Myocyte (in vitro differentiated cells): ENCODE measurements at places on chromosomes 5 and 9.

DNA sequence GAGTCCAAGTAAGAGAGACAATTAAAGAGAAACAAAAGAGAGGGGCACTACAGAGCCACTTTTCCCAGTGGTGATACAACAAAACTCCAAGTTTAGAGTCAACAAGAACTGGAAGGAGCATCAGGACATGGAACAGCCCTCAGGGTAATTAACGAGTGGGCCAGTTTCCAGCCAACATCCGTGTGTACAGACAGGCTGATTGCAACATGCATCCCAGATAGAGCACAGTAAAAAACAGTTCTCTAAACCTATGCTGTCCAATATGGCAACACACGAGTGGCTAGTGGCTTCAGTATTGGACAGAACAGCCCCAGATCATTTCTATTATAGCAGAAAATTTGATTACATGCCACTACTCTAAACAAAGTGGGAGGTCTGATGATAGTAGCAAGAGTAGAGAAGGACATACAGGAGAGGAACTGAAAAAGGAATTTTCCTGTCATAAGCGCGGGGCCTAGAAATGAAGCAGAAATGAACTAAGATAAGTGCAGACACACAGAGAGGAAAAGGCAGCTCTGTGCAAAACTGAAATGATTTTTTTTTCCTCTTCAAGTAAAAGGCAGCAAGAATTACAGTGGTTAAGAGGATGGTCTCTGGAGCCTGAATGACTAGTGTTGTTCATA, 175.6 kb upstream of the CCNG1 start:
- no peak for DNase-seq

GRCh38 chr5:179311581-179311980, 33.7 kb downstream of the ADAMTS2 start:
- DNase-seq = no peak

DNA sequence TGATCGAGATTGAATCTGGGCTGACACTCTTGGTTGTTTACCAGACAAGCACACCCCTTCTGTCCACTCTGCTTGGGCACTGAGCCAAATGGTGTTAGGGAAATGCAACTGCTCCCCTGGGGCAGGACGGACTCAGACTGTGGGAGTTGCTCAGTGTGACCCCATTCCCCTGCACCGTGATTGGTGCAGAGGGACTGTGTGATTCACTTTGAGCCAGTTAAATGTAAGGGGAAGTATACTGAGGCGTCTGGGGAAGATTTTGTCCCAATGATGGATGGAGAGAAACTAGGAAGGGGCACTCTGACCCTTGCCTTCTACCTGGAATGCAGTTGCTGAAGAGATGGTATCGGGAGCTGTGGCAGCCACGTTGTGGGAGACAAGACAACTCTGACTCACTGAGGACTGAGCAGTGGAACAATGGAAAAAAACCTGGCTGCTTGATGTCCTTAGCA, 196.0 kb upstream of the ANKRD55 start:
- no peak for DNase-seq

DNA sequence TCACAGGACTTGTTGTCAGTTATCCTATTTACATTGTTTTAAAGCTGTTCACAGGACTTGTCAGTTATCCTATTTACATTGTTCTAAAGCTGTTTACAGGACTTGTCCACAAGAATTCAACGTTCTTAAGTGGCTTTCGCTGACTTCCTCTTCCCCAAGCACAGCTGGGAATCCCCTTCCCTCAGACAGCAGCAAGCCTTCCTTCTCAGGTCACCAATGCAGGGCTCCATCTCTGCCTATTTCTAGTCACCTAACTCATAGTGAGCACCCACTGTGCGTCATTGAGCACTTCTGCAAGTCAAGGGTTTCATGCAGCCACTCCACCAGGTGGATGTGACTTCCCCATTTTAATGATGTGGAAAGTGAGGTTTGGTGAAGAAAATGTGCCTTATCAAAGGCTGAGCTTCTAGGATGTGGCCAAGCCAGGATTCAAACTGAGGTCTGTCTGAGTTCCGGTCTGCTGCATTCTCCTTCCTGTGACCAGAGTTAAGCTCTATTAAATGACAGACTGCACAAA, 109.8 kb upstream of the ZNF462 start:
- no peak for DNase-seq

DNA sequence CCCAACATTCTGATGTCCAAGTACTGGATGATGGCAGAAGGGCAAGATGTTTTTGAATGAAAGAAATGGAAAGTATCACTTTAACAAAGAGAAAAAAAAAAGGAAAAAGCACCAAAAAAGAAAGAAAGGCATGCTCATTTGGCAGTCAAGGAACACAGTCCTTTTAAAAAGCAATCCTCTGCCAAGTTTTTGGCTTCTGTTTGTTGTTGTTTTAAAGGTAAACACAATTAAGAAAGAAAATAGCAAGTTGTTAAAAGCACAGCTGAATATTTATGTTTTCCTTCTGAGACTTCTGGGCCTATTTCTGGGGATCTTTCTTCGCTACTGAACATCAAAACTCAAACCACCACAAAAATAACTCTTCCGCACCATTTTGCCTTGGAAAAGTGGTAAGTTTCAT, 162.1 kb downstream of the TRPM3 start:
- DNase-seq = no peak
